ENCODE measurements at places on chromosomes 7 and 10.

DNA sequence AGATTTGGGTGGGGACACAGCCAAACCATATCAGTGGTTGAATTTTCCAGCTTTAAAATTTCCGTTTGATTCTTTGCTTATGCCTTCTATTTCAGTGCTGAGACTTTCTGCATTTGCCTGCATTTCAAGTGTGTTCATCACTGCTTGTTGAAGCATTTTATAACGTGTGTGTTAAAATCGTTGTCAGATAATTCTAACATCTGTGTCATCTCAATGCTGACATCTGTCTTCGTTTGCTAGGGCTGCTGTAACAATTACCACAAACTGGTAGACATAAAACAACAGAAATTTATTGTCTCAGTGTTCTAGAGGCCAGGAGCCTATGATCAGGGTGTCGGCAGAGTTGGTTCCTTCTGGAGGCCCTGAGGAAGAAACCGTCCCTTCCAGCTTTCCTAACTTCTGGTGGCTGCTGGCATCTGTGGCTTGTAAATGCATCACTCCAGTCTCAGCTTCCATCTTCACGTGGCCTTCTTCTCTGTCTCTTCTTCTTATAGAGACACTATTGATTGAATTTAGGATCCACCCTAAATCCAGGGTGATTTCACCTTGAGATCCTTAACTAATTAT, 71.1 kb upstream of the SDK1 start:
- no peak for DNase-seq

GRCh38 chr7:1963575-1963974, 269.2 kb downstream of the MAD1L1 start:
- no peak for DNase-seq

GRCh38 chr7:123570390-123571182, 13.0 kb upstream of the NDUFA5 start:
- DNase-seq, result no peak

GRCh38 chr7:7718492-7718891, at the start of gene RPA3:
RPA3 (minus strand) TSS chr7:7718607; CDS start chr7:7640418, 78,189 bp downstream.
- no peak for DNase-seq

GRCh38 chr7:37666026-37666799, 17.4 kb upstream of the GPR141 start:
- DNase-seq, result no peak

DNA sequence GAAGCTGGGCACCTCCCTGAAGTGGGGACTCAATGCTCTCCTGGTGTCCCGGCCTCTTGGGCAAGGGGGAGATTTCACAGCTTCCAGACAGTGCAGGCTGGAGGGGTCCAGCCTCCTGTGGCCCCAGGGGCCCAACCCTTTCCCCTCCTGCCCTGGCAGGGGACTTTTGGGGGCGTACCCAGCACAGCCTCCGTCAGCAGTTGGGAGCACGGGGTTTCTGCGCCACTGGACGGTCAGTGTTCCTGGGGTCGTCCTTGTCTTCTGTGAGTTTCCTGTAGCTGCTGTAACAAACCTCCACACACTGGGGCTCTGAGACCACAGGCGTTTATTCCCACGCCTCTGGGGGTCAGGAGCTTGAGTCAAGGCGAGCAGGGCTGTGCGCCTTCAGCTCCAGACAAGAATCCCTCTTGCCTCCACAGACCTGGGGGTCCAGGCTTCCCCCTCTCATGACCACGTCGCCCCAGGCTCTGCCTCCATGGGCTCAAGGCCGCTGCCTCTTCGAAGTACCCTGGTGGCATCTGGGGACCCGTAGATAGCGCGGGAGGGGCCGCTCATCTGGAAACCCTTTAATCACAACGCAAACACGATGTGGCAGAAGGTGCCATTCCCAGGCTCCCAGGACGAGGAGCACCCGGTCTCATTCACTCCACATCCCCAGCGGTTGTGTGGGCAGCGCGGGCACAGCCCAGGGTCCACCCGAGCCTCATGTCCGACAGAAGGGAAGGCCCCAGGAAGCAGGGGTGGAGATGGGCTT, 14.0 kb downstream of the PWWP2B start:
- DNase-seq, result no peak

DNA sequence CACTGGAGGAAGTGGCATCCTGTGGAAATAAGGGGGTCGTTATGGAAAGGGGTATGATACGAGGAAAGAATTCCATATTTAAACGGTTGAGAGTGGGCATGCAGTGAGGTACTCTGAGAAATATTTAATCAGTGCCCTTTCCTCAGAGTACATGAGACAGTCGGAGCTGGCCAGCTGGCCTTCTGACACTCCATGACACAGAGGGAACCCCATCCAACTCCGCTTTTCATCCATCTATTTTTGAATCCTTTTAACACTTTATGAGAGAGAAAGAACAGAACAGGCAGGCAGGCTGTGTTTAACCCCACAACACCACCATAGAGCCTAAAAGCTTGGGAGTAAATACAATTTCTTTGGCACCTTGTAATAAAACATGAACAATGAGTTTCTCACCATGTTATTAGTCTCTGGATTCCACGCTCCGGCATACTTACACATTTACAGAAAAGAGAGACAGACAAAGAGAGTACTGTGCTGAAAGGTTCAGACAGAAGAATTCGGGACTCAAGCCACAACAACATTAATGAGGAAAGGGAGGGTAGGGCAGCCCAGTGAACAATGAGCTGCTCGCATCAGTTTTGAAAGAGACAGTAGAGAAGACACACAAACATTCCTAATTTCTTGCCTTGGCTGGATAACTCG, 124.2 kb upstream of the PDLIM1 start:
- no peak for DNase-seq
